COR-L47 (cell line): ENCODE measurements at places on chromosomes 6 and 20.

DNA sequence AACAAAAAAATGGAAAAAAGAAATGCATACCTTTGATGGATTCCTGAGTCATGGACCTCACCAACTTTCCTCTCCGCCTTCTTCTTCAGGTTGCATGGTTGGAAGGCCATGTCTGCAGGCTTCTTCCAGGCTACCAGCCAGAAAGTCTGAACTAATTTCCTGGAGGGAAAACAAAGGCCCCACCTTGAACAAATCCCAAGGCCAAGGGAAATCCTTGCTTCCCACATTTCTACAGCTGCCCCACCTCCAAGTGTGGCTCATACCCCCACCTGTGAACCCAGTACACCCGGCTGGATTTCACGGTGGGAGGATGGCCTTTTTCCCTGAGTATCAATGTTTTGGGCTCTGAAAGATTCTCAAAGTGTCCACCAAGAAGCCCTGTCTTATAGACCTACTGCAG is 22.4 kb downstream of the IL17A start:
- no peak for DNase-seq

DNA sequence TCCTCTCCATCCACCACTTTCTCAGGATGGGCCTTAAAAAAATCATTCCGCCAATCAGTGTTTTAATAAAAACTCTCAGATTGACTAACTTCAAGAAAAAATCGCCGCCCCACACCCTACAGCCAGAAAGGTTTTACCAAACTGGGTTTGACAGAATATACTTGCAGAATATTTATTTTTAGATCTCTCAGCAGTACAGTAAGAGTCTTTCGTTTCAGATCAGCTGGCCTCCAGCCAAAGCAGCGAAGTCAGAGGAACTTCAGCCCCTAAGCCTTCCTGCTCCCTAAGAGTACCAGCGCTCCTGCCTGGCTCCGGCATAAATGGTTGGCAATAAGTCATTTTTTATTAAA is 24.7 kb downstream of the TBC1D7 start:
- DNase-seq: no peak

DNA sequence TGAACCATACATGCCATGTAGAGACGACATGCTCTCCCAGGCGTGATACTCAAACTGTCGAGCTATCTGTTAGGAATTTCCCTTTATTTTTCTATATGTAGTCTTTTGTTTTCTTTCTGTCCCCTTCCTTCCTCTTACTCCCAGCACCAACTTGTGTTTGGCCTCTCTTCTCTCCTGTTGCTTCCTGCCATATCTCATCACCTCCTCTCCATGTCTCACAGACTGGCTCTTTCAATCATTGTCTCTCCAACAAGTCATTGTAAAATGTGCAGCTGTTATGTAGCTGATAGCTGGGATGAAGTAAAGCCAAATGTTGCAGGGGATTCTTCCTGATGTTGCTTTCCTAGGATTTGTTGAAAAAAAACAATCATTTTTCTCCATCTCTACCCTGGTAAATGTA is 234.5 kb downstream of the TMEM242 start:
- DNase-seq: no peak

DNA sequence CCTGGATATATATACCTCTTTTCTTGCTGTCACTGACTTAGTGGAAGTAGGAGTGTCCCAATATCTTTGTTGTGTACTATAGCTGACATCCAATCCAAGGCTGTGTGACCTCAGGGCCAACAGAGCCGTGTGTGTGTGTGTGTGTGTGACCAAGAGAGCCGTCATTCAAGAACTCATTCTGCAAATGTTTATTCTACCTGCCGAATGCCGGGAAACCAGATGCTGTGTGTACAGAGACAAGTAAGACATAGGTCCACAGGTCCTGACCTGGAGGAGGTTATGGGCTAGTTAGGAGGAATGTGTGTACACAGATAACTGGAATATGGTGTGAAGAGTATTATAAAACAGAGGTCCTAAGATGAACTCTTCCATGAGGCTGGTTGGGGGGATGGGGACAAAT is 190.0 kb downstream of the DHX35 start:
- no peak for DNase-seq

DNA sequence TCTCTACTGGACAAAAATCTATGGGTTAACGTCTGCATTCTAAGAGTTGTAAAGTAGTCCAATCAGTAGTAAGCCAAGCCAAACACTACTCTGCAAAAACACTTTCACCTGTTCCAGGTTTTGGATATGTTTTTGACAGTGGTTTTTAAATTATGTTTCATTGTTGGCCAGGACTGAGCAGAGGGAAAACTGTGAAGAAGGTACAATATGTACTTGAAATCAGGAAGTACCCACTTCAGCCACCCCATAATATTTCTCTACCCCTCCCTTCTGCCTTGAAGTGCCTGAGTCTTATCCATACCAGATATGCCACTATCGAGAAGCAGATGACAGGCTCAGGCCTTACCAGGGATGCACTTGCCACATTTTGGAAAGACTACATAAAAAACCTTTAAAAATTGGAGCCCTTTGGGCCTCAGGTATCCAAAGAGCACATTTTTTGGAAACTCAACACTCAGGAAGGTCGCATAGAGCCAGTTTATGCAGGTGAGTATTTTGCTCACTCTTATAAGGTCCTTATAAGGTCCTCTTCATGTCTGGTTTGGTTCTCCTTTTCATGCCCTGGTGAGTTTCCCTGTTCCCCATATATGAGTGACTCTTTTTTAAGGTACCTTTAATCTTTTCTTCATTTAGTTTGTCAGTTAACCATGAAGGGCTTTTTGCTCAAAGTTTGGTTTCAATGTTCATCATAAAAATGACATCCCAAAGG is 859.3 kb upstream of the FLRT3 start:
- DNase-seq: no peak

- no peak for DNase-seq
These were observed 28.5 kb upstream of the EFHC1 start for GRCh38 chr6:52391599-52391998.
